ENCODE measurements at places on chromosomes 3 and 15.

GRCh38 chr3:12750658-12751071 lies 8.4 kb downstream of the TMEM40 start:
- DNase-seq = peak; percentile 84

DNA sequence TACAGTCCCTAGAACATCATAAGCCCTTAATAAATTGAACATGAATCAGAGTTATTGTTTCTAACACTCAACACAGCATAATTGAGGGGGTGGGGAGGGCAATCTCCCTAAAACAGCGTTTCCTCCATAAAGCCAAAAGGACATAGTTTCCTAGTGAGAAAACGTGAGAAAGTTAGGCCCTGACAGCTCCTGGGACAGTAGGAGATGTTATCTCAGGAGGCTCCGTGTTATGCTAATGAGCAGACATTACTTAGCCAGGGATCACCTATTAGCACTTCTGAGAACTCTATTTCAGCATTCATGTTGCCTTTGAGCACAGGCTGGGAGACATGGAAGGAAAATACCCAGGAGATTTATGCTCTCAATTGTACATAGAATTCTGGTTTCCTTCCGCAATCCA lies 229.1 kb upstream of the ADAMTS9 start:
- DNase-seq = no peak

DNA sequence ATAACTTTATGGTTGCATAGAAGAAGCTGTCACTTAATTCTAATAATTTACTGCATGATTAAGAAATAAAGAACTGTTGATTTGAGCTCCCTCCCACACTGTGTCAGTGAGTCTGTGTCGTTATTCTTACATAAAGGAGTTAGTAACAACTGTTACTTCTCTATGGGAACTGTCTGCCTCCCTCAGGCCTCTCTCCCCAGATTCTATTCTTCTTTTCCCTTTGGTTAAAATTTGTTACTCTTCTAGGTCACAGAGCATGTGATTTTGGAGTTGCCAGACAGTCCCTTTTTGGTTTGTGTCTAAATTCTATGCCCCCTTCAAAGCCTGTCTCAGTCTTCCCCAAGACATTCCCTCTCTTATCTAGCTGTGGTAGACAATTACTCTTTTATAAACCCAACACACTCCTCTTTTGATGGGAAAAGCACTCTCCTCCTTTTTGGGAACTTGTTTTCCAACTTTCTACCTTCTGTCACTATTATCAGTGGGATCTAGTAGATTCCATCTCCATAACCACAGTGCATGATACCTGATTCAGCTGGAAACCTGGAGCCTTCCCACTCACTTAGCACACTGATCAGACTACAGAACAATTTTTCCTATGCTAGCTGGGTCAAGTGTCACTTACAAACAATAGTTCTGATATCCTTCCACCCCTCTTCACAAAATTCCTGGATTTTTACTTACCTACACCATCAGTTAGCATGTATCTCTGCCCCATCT lies 422.1 kb upstream of the TGFBR2 start:
- no peak for DNase-seq

GRCh38 chr3:56940976-56941375 lies 119.5 kb upstream of the SPATA12 start:
- DNase-seq = no peak

- DNase-seq = no peak
These were observed 372.3 kb downstream of the SV2B start for GRCh38 chr15:91472316-91472756.

DNA sequence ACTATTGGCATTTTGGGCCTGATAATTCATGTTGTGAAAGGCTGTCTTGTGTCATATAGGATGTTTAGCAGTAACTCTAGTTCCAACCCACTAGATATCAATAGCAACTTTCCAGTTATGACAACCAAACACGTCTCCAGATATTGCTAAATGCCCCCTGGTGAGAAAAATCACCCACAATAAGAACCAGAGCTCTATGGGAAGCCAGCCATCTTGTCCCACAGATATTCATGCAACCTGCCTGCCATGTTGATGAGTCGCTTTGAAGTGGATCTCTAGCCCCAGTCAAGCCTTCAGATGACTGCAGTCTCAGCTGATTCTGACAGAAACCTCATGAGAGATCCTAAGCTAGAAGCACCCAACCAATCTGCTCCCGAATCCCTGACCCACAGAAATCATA lies 5.6 kb upstream of the TNIK start:
- peak; percentile 8 for DNase-seq

GRCh38 chr3:154367221-154367620 lies 42.9 kb upstream of the DHX36 start:
- no peak for DNase-seq

DNA sequence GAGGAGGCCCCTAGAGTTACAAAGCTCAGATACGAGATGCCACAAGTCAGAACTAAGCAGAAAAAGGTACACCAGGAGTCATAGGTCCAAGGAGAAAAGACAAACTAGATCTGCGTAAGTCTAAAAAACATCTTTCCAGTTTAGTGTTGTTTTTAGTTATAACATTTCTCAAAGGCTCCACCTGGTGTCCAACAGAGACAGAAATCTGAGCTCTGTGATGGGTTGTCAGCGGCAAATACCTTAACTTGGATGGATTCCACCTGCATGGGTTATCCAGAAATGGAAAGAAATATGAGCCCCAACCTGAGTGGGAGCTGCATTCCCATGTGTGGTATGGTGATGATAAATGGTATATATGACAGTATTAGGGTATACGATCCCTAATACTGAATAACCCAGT lies 238.6 kb upstream of the CHRM5 start:
- peak; percentile 21 for DNase-seq

- peak; percentile 96 for DNase-seq
These were observed 63.8 kb downstream of the CHSY1 start for GRCh38 chr15:101187820-101188636.

- DNase-seq = no peak
These were observed 17.0 kb downstream of the RPL39L start for GRCh38 chr3:187122261-187122660.

DNA sequence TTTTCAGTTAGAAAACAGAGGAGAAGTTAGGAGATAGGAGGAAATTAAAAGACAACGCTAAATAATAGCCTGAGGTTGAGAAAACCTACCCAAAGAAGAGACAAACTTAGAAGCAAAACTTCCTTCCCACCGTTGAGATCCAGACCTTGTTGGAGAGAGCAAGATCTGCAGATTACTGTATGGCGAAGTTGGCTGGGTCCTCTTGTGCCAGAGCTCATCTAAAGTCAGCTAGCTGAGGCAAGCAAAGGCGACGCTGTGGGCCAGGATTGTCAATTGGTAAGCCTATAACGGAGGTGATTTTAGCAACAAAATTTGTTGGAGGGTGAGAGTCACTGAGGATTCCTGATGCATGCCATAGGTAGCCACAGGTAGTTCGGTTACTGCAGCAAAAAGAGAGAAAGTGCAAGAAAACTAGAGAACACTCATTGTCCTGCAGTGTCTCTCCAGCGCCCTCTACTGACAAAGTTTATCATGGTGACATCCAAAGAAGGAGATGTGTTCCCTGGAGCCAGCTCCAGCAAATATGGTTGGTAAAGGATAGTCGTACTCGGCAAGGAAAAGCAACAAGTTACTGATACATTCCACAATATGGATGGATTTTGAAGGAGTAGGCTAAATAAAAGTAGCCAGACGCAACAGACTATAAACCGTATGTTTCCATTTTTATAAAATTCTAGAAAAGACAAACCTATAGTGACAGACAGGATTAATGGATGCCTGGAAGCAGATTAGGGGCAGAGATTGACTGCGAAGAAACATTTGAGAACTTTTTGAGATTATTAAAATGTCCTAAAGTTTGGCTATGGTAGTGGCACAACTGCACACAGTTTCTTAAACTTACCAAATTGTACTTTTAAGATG lies 9.8 kb upstream of the OR5K4 start:
- peak; percentile 44 for DNase-seq

- DNase-seq = peak; percentile 9
These were observed 113.9 kb downstream of the TLE3 start for GRCh38 chr15:69983696-69984265.

Measured in amniotic epithelial cell (primary cell).